Fibroblast of skin of right biceps (primary cell): ENCODE measurements at places on chromosomes 16 and 17.

- peak; percentile 75 for DNase-seq
Measured at GRCh38 chr16:58022601-58023371, 2.8 kb upstream of the MMP15 start.

GRCh38 chr17:76189247-76189646 lies 48.2 kb upstream of the FOXJ1 start:
- no peak for DNase-seq

DNA sequence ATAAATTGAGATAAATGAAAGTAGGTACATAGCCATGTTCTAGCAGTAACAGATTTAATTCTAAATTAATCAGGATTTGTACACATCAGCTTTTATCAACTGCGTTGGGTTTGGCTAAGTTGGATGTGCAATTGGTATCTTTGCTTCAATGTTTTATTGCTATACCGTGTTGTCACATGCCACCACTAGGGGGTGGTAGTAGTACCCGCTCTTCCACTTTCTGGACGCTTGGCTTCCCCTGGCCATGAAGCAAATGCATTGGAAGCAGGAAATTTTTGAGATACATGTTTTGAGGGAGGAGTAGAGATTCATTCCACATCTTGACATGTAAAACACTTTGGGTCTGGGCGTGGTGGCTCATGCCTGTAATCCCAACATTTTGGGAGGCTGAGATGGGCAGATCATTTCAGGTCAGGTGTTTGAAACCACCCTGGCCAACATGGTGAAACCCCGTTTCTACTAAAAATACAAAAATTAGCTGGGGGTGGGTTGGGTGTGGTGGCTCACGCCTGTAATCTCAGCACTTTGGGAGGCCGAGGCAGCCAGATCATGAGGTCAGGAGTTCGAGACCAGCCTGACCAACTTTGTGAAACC lies 58.6 kb downstream of the EMP2 start:
- peak; percentile 62 for DNase-seq

GRCh38 chr16:3965781-3966582 lies 85.5 kb upstream of the CREBBP start:
- DNase-seq: no peak

DNA sequence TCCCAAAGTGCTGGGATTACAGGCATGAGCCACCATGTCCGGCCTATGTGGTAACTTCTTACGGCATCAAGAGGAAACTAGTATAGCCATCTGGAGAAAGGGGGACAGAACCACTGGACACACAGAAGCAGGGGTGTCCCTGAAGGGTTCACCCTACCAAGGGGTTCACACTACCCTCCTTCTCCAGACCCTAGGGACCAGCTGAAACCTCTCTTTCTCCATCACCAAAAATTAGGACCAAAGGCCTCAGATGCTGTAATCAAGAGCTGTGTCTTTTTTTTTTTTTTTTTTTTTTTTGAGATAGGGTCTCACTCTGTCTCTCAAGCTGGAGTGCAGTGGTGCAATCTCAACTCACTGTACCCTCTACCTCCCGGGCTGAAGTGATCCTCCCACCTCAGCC lies 33.2 kb downstream of the ZFHX3 start:
- DNase-seq: no peak

GRCh38 chr17:41812381-41813151 lies at the start of gene FKBP10:
FKBP10 (plus strand) TSS chr17:41813004; CDS start chr17:41813035, 31 bp downstream.
- DNase-seq: peak; percentile 94

DNA sequence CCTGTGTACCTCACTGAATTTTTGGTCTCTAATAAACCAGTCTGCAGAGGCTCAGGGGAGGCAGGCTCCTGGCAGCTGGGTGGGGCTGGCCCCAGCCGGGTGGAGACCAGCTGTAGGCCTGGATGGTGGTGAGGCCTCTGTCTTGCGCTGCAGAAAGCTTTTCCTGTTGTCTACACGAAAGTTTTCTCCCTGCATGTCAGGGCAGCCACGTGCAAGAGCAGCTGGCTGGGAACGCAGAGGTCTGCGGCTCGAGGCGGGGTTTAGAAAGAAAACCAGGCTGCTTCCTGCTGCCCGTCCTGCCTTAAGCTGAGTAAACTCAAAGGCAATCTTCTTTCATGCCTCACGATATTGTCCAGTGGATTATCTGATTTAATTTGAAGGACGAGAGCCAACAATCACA lies 2.4 kb downstream of the SERPINF1 start:
- peak; percentile 72 for DNase-seq

- DNase-seq: no peak
Measured at GRCh38 chr16:58809213-58809612, 75.1 kb upstream of the GOT2 start.

GRCh38 chr16:65195998-65196397 lies 74.1 kb upstream of the CDH11 start:
- DNase-seq: peak; percentile 70

DNA sequence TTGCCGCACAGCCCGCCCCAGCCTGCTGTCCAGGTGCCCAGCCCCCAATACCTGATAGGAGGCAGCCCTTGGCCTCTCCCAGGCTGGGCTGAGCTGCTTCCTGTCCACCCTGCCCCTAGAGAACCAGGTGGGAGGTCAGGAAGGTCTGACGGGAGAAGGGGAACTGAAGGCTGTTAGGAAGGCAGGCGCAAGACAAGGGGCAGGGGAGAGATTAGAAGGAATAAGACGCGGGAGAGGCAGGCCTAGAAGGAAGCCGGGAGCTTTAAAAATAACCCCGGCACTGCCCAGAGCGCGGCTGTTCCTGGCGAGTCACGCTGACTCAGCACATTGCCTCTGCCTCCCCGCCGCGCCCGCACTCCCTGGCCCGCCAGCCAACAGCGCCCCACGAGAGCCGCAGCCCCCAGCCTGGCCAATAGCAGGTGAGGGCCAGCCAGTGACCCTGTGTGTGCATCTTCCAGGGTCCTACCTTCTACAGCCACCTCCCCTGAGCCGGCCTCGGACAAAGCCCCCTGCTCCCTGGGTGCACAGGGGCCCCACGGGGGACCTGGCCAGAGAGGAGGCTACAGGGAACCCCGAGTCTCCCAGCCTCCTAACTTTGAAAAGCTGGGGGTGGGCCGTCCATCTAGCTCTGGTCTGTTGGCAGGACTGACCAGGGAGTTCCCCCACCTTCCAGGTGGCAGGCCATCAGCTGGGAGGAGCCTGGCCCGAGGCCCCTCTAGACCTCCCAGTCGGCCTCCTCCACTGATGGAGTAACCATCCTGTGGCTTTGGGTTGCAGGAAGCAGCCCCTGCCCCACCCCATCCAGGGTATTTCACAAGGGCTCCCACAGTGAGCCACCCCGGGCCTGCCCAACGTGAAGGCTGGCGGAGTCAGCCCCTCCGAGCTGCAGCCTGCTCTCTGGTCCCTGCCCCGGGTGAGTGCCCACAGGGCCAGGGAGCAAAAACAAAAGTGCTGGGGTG lies 4.0 kb downstream of the MAFG start:
- peak; percentile 73 for DNase-seq

- no peak for DNase-seq
Measured at GRCh38 chr17:42249681-42250446, 26.3 kb downstream of the STAT5B start.

GRCh38 chr17:46817901-46818209 lies 637 bp downstream of the WNT3 start:
- DNase-seq: no peak

DNA sequence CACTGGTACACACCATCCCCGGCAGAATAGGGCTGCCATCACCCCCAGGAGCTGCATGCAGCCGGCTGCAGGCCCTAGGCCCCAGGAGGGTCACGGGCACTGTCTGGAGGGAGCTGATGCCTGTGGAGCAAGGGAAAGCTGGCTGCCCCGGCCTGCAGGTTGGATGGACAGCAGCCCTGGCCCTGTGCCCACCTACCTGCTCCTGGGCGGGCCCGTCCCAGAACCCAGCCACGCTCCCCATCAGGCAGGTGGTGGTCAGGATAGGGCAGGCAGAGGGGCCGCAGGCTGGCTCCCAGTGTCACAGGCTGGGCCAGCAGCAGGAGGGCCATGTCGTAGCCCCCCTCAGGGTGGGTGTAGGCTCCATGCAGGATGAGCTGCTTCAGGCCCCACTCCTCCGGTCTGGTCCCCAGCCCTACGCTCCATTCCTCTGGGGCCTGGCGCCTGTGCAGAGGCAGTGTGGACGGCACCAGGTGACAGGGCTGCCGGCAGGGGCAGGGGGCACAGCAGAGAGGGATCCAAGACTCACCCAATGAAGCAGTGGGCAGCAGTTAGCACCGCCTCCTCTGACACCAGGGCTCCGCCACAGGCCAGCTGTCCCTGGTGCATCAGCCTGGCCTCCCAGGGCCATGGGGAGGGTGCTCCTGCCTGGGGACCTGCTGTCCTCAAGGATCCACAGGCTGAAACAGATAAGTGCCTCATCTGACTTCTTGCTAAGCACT lies 4.0 kb downstream of the PRSS53 start:
- DNase-seq: no peak

DNA sequence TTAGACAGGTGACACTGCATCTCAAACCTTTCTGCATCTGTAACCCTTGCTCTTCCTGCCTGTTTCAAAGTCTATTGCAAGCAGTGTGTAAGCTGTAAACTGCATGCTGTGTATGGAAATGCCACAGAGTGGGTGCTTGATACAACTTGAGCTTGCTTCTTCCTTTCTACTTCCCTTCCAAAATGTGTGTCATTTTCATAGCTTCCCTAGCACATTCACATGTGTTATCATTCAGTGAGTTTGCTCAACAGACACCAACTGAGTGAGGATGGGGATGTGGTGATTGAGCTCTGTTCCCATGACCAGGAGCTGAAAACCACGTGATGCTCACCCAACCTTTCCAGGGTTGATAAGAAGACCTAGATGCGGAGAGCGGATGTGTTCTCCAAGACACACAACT lies 111.1 kb downstream of the VAT1L start:
- DNase-seq: no peak

DNA sequence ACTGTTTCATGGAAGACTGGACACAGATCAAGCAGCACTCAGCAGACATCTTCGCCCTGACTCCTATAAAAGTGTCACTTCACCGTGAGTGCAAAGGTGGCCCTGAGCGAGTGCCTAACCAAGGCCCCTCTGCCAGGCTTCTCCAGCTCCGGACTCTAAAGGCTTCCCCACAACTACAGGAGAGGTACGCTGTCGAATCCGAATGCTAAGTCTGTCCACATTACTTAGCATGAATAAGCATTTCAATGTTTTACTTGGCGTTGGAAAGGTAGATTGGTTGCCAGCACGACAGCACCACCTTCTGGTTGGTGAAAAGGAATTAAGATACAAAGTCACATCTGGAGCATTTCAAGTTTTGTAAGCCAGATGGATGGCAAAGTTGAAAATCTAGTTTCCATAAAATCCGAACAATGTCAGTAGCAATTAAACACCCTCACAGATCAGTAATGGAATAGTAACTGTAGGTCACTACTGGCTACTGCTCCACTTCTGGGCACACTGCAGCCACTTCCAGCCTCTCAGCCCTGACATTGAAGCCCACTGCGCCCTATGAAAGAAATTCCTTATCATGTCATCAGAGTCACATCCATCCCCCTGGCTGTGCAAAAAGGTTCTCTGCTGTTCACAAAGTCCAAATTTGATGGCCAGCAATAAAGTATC lies 100.9 kb downstream of the PARN start:
- peak; percentile 89 for DNase-seq

DNA sequence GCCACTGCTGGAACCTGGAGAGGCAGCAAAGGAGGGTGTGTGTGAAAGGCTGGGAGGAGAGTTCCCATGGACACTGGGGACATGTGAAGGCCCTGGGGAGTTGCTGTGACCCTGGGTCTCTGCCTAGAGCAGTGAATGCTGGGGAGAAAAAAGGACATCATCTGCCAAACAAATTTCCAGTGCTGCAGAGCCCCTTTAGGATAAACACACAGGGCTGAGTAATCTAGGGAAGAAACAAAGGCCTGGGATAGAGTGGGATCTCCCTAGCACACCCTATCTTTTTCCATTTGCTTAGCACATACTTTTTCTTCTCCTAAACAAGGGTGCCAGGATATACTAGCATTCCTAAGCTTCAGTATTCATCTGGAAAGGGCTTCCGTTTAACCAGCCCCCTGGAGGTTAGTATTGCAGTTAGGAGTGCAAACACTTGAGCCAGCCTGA lies 3.3 kb upstream of the HIGD1B start:
- peak; percentile 54 for DNase-seq

- DNase-seq: peak; percentile 43
Measured at GRCh38 chr16:15950161-15950854, 892 bp downstream of the ABCC1 start.

DNA sequence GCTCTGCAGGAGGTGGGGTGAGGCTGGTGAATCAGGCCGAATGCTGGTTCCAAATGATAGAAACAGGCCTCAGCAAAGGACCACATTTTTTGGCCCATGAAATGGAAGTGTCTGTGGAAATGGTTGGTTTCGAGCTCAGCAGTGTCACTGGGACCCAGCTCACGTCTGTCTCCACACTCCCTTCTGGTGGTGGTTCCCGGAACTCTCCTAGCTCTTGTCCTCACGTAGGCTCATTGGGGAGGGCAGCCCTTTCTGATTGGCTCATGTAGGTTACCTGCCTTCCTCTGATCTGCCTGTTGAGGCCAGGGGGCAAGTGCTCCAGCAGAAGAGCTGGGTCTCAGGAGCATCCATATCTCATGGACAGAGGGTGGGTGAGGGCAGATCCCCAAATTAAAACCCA lies 4.0 kb downstream of the ALG1 start:
- DNase-seq: no peak

- no peak for DNase-seq
Measured at GRCh38 chr16:17395849-17396480, 74.8 kb downstream of the XYLT1 start.

DNA sequence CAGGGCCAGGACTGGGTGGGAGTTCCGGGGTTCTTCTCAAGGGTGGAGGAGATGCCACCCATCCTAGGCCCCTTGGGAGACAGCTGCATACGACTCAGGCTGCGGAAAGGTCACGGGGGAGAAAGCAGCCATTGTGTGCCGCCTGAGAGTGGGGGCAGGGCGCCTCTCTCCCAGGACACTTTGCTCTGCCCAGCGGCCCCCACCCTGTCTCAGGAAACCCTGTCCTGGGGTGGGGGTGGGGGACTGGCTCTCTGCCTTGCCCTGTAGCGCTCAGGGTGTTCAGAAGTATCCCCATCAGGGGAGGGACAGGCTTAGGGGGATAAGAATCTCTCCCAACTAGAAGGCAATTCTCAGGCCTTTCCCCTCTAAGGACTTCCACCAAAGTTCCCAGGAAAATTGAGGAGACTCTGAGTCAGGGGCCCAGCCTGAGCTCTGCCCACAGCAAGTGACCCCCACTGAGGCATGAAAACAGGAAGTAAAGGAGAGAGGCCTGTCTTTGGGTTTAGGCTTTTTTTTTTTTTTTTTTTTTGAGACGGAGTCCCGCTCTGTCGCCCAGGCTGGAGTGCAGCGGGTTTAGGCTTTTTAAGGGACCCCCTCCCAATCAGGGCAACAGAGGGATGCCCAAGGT lies 4.9 kb downstream of the GIT1 start:
- no peak for DNase-seq
